Kidney (tissue), 22 donors: ENCODE measurements at places on chromosomes 3 and 15. TPM values are rescaled to one million over a fixed set of nuclear protein-coding genes. Genes with fewer than 3 reads are reported as not detected.

Gene IL12A
- not detected for polyA plus RNA-seq

Gene FEM1B
- 9.8 TPM for polyA plus RNA-seq

DNA sequence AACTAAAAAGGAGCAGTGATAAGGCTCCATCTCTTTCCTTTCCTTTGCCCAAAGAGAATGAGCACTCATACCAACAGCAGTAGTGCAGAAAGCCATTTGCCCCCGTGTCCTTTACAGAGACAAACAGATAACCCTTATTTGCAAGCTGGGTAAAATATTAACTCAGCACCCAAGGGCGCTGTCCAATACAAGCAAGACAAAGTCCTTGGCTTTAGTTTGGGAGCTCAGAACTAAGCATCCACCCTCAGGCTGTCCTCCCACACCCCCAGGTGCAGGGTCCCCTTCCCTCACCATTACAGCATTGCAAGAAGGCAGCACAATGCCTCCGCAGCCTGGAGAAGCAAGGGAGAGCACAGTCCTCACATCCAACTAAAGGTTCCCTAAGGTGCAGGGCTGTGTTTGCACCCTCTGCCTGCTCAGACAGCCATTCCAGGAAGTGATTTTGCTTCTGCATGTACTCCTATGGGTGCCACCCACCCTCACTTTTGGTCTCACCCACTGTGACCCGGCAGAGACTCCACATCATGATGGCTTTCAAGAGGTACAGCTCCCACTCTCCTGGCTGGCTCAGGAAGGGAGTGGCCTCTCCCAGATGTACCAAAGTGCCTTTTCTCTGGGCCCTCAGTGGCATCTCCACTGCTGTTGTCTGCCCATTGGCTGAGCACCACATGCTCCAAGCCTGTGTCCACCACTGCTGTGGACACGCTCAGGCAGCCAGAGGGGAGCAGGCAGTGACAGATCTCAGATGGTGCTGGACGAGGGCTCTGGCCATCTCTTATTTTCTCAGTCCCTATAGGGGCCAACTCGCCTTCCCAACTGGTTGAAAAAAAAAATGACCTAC lies 34.1 kb upstream of the HES1 start:
- H3K27ac ChIP-seq = no peak overlapping the region
- no peak for DNase-seq
- no peak overlapping the region for H3K4me3 ChIP-seq
- H3K27me3 ChIP-seq = no peaks in the 10 kb centered on the region
- H3K36me3 ChIP-seq = no peaks in the 10 kb centered on the region

- no peak overlapping the region for H3K4me3 ChIP-seq
- H3K27me3 ChIP-seq = no peaks in the 10 kb centered on the region
- no peak for DNase-seq
- H3K4me1 ChIP-seq = no peaks in the 10 kb centered on the region
- no peaks in the 10 kb centered on the region for H3K36me3 ChIP-seq
- H3K27ac ChIP-seq = no peak overlapping the region
Observed at GRCh38 chr15:52014616-52015015, 4.4 kb upstream of the MAPK6 start.

- no peak for DNase-seq
- H3K4me1 ChIP-seq = no peaks in the 10 kb centered on the region
- no peak overlapping the region for H3K4me3 ChIP-seq
- H3K27ac ChIP-seq = no peak overlapping the region
Observed at GRCh38 chr3:156516284-156516683, 38.6 kb downstream of the SSR3 start.

Gene TMEM108
- 1.5 TPM for polyA plus RNA-seq
